ENCODE measurements at places on chromosomes 11 and 22.

- no peak for DNase-seq
Measured at GRCh38 chr22:30201945-30202344, 44.6 kb downstream of the LIF start.

DNA sequence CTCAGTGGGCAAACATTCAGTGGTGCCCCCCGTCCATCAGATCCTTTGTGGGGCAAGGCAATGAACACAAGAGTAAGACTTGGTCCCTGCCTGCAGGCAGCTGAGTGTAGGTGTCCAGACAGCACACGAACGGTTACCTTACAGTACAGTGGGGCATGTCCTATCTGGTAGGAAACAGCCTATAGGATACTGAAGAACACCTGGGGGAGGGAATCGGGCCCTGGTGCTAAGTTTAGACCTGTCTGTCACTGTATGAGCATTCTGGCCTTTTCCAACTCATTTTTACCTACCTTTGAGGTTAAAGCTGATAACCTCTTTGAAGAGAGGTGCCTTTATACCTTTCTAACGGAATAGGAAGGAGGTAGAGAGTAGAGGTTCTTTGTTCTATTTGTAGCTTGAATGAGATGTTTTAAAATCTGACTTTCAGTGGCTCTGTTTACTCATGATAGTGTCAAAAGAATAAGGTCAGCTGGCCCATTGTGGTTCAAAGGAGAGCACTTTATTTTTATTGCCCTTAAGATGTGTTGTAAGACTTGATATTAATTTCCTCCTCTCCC, 8.9 kb downstream of the ZNRF3 start:
- DNase-seq = no peak

DNA sequence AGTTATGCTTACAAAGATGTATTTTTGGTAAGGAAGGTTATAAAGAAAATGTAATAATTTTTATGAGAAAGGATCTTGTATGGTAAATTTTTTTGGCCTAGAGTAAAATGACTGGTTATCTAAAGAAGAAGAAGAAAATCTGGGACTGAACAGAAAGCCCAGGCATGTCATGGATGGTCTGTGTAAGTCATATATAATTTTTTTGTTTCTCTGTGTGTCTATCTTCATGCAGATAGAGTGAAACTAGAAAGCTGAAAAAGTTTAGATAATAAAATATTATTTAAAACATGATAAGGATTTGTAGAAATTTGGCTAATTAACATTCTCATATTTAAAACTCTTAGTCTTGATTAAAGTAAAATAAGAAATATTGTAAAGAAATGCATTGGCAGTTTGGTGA, 27.6 kb upstream of the MPEG1 start:
- DNase-seq = no peak

GRCh38 chr11:45079943-45080719, 66.3 kb upstream of the PRDM11 start:
- peak; percentile 12 for DNase-seq

DNA sequence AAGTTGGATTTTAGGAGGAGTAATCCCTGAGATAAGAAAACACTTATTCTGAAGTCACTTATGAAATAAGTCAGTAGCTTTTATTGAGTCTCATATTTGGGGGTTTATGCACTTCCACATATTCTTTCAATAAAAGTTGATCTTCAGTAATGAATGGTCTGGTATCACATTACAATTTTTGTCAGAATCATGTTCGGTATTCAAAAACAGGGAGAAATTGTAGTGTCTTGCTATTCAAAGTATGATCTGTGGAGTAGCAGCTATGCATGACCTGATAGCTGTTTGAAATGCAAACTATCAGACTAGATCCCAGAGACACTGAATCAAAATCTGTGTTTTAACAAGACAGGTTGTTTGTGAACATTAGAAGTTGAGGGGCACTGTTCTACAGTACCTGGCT, 857.6 kb downstream of the METTL15 start:
- no peak for DNase-seq

DNA sequence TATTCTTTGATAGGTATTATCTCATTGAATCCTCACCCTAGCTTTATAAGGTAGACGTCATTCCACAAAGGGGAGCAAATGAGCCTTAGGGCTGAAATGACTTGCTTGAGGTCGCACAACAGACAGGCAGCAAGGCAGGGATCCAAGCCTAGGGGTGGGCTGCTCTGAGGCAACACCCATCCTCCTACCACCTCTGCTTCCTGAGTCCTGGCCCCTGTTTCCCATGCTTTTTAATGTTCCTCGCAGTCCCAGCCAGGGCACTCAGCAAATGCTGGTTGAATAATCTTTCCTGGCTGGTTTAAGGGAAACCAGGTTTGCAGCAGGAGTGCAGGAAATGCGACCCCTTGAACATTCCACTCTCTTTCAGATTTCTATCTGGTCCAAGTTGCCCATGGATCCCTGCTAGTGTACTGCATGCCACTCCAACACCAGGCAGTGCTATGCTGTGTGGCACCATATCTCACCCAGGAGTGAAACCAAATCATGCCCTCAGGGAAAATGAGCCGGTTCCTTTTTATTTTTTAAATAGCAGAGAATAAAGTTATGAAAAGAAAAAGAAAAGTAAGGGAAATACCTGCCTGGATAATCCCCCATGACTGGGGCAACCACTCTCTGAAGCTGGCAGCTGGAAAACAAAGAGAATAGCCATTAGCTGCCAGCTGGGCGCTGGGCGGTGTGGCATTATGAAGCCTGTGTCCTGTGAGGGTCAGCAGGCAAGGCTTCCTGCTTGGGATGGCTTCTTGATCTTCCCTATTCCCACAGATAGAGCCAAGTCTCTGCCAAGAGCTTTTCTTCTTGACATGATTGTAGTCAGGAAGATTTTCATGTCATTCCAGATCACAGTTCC, 21.8 kb downstream of the MICAL2 start:
- DNase-seq = no peak

DNA sequence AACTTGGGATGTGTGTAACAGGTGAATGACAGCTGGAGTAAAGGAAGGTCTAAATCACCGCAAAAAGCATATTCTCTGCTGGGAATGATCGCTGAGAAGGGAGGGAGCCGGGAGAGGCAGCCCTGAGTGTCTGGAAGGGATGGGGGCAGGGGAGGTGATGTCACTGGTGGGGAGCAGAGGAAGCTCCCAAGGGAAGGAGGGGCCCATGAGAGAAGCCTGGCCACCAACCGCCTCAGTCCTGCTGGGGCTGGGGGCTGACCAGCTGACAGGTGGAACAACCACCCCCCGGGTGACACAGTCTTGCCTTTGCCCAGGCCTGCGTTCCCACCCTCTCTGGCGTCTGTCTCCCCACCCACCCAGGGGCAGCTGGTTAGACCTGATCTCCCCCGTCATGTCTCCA, 6.0 kb upstream of the FLRT1 start:
- DNase-seq = no peak

DNA sequence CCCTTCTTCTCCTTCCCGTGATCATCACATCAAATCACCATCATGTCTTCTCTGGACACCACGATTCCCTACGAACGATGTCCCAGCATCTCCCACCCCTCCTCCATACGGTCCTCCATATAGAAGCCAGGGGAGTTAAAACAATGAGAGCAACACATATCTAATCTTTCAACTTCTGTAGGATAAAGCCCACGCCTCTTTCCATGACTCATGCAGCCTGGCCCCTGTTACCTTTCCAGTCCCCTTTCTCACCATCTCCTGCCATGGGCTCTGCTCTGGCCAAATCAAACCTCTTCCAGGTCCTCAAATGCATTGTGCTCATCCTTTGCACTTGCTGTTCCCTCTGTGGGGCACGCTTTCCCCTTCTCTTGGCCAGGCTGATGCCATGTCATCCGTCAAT, 23.6 kb downstream of the RPS6KA4 start:
- DNase-seq = no peak

DNA sequence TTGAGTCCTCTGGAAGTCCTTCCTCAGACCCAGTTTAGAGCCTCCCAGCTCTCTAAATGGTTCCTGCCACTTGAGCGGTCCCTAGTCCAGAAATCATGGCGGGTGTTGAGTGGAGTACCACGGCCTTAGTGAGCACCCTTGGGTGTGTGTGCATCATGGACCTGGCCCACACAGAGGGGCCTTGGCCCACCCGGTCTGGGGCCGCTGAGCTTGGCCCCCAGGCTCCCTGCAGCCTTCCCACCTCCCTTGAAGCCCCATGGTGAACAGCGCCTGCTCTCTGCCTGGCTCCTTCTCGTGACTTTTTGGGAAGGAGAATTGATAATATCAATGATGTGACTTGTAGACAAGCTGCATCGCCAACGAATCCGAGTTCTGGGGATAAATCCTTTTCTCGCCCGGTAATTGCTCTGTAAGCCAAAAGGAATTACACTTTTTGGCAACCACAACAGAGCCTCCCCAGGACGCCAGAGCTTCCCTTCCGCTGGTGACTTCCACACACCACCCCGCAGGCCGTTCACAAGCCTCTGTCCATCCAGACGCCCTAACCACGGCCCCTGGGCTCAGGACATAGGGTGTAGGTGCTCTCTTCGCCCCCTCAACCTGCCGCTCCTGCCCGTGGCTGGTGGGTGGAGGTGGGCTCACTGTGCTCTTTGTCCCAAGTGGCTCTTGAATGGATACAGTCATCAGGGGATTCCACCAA, 93.8 kb downstream of the NECTIN1 start:
- DNase-seq = no peak

All from stimulated activated CD8-positive, alpha-beta memory T cell treated with anti-CD3 and anti-CD28 coated beads, Interleukin-15, amount 100 ng/mL, for 24 hours (primary cell).